ENCODE measurements at places on chromosomes 5 and 9.

GRCh38 chr9:100472788-100473275, at the start of gene TMEFF1:
Gene TMEFF1 (plus strand): TSS chr9:100473149. CDS start chr9:100473545, 396 bp downstream.
- DNase-seq, result peak; percentile 12

GRCh38 chr9:16675131-16675530, 195.3 kb downstream of the BNC2 start:
- DNase-seq, result no peak

DNA sequence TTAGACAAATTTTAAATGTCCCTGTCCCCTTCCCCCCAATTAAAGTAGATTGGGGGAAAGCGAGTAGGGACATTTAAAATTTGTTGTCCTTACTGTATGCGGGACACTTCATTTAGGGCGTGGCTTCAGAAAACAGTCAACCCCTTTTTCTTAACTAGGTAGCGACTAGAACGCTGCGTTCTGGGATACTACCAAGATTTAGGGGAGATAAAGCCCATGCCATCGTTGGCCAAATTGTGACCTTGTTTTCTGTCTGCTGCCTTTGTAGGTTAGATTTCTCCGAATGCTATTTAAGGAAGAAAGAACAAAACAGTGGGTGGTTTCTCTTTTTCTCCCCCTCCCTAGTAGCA, 1.2 kb downstream of the CKS2 start:
- no peak for DNase-seq

DNA sequence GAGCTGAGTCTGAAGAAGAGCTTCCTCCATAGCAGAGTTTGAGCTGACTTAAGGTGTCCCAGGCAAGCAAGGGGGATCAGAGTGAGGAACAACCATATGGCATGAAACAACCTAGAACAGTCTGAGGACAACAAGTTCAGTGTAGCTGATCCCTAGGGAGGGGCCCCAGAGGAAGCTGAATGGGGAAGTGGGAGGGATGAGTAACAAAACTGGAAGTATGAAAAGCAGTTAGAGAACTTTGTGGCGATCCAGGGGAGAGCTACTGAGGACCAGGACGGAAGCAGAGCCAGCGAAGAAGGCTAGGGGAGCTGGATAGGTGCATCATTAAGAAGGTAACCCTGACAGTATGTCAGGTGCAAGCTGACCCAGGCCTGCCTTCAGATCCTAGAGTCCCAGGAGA, 580.8 kb downstream of the BNC2 start:
- DNase-seq, result no peak

DNA sequence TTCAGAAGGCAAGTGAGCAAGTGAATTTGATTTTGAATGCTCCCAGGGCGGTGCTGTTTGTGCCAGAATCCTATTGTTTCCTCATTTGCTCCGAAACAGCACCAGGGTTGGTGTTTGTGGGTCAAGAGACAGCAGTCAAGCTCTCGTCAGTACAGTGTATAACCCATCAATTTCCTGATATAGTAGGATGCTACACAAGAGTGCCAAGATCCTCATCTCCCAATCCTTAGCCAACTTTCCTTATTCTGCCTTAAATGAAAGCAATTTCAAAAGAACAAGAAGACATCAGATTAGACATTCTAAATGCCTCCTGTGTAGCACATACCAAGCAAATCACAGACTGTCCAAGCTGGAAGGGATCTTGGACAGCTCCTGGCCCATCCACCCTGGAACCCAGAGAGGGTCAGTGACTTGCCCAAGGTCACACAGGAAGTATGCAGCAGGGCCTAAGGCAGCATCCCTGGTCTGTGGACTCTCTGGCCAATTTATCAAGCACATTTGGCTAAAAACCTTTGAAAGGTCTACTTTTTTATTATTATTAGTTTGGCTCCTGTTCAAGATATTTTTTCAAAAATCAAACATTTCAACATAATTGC, 4.5 kb downstream of the WHRN start:
- no peak for DNase-seq

GRCh38 chr9:16726718-16727451, 143.6 kb downstream of the BNC2 start:
- no peak for DNase-seq

Data from CD8-positive, alpha-beta T cell (primary cell).